ENCODE measurements at places on chromosomes 3 and 15.

- DNase-seq, result no peak
Observed at GRCh38 chr15:75565062-75565970, 13.8 kb downstream of the PTPN9 start.

- no peak for DNase-seq
Observed at GRCh38 chr3:176521531-176522175, 675.6 kb downstream of the TBL1XR1 start.

DNA sequence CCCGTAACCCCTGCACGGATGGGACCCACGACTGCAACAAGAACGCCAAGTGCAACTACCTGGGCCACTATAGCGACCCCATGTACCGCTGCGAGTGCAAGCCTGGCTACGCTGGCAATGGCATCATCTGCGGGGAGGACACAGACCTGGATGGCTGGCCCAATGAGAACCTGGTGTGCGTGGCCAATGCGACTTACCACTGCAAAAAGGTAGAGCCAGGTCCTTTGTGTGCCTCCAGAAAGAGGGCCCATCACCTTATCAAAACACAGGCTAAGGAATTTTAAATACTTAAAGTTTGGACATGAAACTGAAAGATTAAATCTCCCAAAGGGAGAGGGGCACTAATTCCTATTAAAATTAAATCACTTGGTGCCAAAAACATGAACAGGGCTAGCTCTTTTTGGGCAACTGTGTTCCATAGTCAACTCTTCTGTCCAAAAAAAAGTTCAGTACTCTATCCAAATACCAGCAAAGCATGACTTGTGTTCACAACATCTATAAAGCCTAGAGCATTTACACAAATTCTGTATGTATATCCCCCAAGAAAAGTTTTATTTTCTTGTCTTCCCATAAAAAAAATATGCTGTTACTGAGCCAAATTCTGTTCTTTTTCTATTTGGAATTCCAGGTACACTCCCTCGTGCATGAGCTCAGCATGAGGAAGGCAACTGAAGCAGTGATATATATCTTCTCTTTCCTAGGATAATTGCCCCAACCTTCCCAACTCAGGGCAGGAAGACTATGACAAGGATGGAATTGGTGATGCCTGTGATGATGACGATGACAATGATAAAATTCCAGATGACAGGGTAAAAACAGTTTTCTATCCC lies 9.2 kb downstream of the THBS1 start:
- no peak for DNase-seq

GRCh38 chr15:99086327-99086667 lies 18.6 kb upstream of the SYNM start:
- no peak for DNase-seq

GRCh38 chr3:42195879-42196330 lies 70.1 kb downstream of the CCK start:
- no peak for DNase-seq

DNA sequence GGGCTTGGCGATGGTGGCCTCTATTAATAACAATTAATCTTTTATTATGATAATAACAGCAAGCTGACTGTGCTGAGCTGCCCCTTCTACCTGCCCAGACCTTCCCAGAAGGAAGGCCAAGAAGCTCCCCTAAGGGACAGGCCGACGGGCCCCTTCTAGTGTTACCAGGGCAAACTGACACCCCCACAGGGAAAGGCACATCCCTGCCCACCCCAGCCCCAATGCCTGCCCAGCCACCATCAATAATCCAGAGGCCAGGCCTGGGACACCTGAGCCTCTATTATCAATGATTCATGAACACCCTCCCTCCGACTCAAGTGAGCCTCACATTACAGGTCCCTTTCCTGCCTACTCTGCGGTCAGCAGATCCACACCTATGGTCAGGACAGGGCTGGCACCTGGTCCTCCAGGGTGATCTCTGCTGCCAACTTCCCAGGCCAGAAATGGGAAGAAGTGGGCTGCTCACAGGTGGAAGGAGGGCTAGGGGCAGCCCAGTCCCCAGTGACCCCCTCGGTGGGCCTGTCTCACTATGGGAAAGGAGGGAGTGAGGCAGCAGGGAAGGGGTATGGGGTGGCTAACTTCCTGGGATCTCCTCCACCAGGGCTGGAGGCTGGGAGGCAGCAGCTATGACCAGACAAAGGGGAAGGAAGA lies 1.8 kb downstream of the TWF2 start:
- no peak for DNase-seq

DNA sequence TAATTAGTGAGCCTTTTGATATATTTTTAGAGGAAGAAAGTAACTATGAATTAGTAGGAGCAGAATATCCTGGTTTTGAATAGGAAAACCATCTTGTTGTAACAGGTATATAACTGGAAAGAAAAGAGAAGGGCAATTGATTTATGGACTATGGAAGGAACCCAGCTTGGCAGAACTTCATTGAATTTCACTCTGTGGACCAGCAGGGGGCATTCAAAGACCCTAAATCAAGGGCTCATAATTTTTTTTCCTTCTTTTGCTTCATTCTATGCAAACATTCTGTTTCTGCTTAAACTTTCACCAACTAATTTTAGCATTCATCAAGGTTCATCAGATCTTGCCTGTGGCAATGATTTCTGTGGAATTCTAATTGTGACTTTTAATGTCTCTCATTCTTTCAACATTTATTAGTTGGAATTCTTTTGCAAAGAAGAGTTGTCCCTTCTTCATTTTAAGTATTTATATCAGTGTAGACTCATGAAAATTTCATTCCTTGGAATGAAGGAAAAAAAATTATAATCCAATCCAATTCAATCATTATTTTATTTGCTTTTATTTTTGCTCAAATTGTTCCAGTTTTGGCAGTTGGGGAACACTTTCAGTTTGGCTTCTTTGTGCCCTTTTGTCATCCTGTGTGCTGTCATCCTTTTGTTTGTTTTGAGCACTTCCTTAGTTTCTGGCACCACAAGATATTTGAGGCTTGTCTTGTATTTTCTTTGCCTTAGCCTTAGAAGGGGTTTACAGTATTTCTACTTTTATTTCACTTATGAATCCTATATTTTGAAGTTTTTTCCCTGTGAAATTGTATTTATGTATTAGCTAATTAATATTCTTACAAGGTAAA lies 30.4 kb downstream of the NXPE3 start:
- DNase-seq, result peak; percentile 48

DNA sequence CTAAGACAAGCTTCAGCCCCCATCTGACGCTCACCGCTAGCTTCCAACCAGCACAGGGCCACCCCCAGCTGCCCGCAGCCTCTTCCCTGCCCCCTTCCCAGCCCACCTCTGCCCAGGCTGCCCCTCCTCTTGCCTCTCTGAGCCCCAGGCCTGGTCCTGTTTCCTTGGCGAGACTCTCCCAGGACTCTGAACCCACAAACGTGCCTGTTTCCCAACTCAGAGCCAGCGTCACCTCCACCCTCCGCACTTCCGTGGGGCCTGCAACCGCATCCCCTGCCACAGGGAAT lies 35.0 kb downstream of the ZXDC start:
- no peak for DNase-seq

- DNase-seq, result no peak
Observed at GRCh38 chr3:188272481-188273372, 118.8 kb downstream of the LPP start.

DNA sequence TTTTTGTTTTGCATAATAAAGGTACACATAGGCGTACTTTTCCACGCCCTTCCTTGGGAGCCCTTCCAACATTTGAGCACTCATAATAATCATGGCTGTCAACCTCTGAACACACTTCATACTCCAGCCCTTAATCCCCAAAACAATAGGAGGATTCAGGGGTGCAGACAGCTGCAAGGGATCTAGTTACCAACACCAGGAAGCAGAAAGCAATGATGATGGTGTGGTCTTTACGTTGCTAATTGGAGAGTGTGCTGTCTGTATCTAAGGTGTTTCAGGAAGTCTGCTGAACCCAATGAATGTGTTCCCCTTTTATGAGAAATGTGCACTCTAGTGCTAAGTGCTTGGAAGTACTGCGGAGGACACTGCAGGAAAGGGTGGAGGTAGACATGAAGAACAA lies 60.3 kb upstream of the PDZRN3 start:
- DNase-seq, result no peak

All from globus pallidus (tissue), 1 donor.